Umbilical cord (tissue), 2 donors: ENCODE measurements at places on chromosomes 6 and 20. TPM values are rescaled to one million over a fixed set of nuclear protein-coding genes. Genes with fewer than 3 reads are reported as not detected.

Gene ZC3H12D
- total RNA-seq = 5.5 TPM

Gene OR11A1
- total RNA-seq = 4.8 TPM

Gene PPP1R14C
- total RNA-seq = 10.8 TPM

Gene DXO
- 13.2 TPM for total RNA-seq

Gene BFSP1
- total RNA-seq = 2.9 TPM

Gene GPR6
- not detected for total RNA-seq

Gene GABRR2
- not detected for total RNA-seq

Gene PRDM13
- 1.2 TPM for total RNA-seq

Gene HLA-DQB2
- 0.96 TPM for total RNA-seq

DNA sequence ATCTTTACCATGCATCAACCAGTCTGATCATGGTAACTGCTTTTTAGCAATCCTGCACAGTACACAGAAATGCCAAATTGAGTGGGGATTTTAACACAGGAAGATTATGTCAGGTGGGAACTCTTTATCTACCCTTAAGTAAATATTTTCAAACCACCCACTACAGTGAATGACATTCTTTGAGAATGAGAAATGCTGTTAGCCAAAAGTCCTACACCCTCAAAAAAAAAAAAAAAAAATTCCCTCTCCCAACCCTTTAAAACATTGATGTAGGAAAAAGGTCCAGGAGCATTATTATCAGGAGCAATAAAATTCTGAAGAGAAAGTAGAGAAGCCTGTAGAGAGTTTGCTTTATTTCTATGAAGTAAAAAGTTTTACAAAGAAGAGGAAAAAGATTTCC lies 307.2 kb upstream of the THEMIS start:
- no peak for DNase-seq

GRCh38 chr6:79427721-79428120 lies 109.5 kb downstream of the LCA5 start:
- no peak for DNase-seq

- DNase-seq = peak; percentile 38
These were observed 545.5 kb downstream of the EPM2A start for GRCh38 chr6:145189836-145190235.

- peak; percentile 26 for DNase-seq
These were observed 766 bp downstream of the SLC16A10 start for GRCh38 chr6:111087871-111088667.

GRCh38 chr6:137487181-137487868 lies 6.9 kb downstream of the OLIG3 start:
- DNase-seq = no peak

- DNase-seq = no peak
These were observed 7.7 kb upstream of the RPL7L1 start for GRCh38 chr6:42871711-42872110.

DNA sequence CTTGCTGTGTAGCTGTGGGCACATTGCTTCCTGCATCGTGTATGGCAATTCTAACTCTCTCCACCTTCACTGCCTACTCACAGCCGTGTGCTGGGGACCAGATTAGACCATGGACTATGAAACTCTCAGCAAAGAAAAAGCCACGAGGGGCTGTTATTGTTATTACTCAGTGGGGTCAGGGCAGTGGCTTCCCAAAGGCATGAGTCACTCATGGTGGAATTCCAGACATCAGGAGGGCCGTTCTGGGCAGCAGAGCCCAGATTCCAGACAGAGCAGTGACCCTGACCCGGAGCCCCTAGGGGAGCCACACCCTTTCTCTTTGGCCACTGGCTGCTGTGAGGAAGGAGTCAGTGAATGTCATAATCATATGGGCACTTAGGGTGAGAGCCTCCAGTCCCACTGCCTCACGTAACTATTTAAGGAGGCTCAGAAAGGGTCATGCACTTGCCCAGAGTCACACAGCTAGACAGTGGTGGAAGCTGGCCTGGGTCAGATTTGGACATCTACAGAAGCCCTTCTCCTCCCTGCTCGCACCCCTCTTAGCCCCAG lies 22.2 kb upstream of the CCN5 start:
- DNase-seq = peak; percentile 74

DNA sequence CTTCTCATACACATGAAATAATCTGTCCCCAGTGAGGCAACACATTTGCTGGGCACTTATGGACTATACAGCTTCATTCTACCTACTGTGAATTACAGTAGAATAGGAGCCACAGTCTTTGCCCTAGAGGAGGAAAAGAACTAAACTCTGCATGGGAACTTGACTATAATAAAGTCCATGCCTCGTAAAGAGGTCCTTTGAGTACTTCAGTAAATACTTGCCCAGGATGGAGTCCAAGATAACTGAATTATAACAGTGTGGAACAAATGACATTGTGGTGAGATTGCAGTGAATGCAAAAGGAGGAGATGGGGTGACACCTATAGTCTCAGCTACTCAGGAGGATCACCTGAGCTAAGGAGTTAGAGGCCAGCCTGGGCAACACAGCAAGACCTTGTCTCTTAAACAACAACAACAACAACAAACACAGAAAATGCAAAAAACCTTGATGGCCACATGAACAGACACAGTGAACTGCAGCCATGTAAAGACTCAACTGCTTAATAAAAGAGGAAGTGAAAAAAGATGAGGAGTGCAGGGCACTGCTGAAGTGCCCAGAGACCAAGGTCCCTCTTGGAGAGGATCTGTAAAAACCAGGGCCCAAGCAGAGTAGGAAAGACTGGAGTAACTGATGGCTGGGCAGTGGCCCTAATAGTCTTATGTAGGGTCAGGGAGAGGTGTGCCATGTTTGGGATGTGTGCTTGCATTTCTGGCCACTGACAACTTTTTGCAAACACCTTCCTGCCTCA lies 3.7 kb downstream of the MRPS18A start:
- no peak for DNase-seq

GRCh38 chr6:149545258-149545753 lies 537 bp downstream of the PPIL4 start:
- peak; percentile 80 for DNase-seq

DNA sequence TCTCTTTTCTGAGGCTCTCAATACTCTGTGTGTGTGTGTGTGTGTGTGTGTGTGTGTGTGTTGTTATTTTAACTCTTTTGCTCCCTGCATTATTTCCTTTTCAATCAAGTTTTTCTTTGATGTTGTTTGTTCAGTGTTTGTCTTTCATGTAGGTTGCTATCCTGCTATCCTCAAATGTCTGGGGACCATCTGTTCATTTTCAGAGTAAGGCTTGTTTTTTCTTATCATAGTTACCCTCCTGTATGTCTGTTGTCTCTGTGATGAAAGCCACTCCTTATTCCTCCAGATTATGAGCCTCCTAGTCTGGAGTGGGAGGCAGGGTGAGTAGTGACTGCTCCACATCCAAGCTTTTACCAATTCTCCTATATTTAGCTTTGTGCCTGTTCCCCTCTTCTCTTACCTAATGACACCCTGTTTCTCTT lies 9.2 kb downstream of the ENPP3 start:
- peak; percentile 31 for DNase-seq
